ENCODE measurements at places on chromosomes 6 and 20.

DNA sequence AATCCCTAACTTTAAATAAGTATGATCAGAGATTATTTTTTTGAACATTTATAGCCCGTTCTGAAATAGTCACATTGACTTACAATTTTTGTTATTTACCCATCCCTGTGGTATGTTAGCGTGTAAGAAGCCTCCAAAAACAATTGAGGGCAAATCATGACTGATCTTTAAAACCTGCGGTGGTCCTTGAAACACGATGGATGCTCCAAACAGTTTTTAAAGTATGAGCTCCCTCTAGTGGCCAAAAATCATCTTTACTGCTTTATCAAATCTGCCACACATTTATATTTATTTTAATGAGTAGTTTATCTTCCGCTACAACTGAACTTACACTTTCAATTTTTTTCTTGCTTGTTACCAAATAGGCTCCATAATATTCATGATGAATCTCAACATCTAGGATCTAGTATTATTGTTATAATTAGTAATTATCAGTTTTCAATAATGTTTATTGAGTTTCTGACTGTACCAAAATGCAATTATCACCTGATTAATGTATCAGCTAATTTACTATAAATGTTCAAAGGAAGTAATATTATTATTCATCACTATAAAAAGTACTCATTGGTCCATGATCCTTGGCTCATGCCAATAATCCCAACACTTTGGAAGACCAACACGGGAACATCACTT lies 52.2 kb downstream of the MARCKS start:
- DNase-seq, result no peak

GRCh38 chr6:16135066-16135465 lies 6.2 kb downstream of the MYLIP start:
- DNase-seq, result no peak

GRCh38 chr6:21067521-21067920 lies 526.0 kb upstream of the SOX4 start:
- DNase-seq, result no peak

GRCh38 chr6:169847901-169848311 lies 96.5 kb downstream of the ERMARD start:
- DNase-seq, result no peak

DNA sequence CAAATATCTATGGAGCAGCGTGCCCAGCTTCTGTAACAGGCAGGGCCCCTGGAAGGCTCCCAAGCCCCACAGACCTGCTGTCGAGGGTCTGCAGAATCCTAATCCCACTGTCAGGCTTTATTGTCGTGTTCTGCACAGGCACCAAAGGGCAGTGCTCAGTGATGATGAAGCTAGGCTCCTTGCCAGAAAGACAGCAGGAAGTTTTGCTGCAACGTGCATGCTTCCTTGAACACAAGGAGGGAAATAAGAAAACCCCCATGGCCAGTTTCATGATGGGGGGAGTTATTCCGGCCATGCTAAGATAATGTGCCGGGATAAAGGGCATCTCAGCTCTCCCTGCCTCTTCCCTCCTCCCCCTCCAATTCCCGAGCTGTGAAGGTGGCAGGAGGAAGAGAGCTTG lies 109.4 kb upstream of the KCNG1 start:
- DNase-seq, result no peak

DNA sequence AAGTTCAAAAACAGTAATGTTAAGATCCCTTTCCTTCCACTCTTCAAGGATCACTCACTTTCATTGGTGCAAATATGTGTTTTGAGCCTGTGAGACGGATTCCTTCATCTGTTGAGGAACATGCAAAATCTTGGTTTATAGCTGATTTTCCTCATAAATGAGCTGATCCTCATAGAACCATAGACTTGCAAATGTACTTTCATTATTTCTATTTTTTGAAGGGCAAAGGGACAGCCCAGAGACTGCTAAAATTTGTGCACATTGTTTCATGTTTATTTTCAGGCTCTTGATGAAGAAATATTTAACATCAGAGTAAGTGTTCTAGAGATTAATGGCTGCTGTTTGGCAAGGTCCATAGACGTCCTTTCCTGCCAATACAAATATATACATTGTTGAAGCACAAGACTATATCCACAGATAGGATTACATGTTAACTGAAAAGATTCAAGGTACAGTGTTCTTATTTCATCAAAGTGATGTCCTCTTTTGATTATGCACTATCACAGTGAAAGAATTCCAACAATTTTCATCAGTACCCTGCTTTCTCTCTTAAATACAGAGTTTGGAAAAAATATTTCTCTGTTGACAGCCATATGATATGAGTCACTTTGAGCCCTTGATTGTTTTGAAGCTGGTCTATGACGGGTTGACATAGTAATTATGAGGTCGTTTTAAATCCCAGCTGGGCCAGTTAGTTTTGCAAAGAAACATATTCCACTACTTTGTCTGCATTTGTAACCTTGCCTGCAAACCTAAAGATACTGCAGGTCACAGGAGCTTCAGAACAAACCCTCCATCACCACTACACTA lies 95.7 kb downstream of the FILIP1 start:
- no peak for DNase-seq

GRCh38 chr6:45036103-45036502 lies 292.0 kb upstream of the RUNX2 start:
- no peak for DNase-seq

DNA sequence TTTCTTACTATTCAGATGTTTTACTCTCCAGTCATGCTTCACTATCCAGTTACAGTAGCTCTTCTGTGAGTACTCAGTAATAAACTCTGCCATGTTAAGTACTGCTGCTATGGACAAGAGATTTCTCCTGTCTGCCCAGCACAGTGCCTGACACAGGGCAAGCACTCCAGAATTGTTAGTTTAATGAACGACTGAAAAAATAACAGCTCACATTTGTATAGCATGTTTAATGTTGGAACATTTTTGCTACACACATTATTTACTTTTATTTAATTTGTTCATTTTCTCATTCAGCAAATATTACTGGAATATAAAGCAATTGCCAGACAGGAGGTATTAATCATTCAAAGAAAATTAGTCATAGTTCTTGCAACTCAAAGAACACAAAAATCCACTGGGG lies 142.6 kb upstream of the HMGN3 start:
- no peak for DNase-seq

DNA sequence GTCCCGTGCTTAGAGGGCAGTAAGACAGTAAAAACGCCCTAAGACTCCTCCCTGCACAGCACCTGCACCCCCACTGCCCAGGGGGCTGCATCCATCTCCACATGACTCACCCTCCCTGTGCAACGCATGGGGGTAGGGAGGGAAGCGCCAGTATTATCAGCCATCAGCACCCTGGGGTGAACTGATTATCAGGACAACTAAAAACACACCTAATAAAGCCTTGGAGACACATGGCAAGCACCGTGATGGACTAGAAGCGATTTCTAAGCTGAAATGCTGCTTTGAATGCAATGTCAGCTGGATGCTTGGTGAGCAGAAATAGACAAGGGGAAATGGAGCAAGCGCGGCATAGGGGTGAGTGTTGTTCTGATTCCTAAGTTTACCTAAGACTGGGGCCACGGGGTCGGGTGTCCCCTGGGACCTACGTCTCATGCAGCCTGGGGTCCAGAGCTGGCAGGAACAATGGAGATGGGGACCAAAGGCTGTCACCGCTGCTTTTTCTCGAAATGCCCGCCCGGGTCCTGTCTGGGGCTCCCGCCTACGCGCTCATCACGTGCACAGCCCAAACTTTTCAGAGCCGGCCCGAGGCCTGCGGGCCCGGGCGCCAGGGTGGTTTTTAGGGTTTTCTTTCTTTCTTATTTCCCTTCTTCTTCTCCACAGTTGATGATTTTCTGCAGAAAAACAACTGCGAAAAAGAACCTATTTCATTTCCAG lies 702 bp upstream of the TNFAIP3 start:
- no peak for DNase-seq

- DNase-seq, result no peak
Measured at GRCh38 chr20:60787276-60787675, 464.8 kb upstream of the CDH4 start.

GRCh38 chr20:3046677-3047462 lies 1.0 kb downstream of the MRPS26 start:
- DNase-seq, result no peak

- no peak for DNase-seq
Measured at GRCh38 chr6:42211726-42212125, 5.9 kb downstream of the MRPS10 start.

DNA sequence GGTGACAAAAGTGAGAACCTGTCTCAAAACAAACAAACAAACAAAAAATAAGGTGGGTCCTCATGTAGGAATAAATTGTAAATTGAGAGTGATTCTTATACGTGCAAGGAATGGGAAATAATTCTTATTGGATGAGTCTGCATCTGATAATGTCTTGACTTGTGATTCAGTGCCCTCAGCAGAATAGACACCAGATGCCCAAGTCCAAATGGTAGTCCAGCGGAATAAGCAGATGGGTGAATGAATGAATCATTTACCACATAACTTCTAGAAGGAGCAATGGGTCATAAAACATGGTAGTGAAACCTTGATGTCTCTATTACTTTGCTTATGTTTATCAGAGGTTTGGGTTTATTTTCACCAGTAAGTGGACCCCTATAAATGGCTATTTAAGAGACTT lies 747.7 kb downstream of the PHF3 start:
- DNase-seq, result no peak

- DNase-seq, result no peak
Measured at GRCh38 chr6:106163966-106164877, 78.1 kb downstream of the PRDM1 start.

DNA sequence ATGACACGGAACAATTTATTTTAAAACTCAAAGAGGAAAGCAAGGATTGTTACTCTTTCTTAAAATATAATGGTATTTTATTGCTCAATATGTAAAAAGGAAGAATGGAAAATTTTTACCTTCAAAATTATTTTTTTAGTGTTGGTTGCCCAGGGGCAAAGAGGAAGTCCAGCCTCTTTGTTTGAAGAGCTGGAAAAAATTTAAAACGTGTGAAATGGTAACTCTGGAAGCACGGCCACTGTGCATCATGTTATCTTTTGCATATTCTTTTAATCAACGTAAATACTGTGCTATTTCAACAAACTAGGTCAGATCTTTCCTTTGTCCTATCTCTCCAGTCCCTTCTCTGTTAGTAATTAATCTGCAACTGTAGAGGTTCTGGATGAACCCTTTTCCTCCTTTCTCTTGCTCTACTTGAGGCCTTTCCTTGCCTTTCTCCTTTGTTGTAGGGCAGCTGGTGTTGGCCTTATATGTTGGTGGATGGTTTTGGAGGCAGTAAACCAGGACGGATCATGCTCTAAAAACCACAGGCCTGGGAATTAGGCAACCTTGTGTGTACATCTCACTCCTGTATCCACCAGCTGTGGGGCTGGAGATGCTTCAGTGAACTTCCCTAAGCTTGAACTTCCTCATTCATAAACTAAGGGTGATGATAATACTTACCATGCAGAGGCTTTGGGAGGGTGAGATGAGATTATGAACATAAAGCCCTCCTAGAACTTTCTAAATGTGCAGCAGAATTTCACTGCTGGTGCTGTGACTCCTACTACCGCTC lies 143.3 kb downstream of the PRL start:
- DNase-seq, result no peak

DNA sequence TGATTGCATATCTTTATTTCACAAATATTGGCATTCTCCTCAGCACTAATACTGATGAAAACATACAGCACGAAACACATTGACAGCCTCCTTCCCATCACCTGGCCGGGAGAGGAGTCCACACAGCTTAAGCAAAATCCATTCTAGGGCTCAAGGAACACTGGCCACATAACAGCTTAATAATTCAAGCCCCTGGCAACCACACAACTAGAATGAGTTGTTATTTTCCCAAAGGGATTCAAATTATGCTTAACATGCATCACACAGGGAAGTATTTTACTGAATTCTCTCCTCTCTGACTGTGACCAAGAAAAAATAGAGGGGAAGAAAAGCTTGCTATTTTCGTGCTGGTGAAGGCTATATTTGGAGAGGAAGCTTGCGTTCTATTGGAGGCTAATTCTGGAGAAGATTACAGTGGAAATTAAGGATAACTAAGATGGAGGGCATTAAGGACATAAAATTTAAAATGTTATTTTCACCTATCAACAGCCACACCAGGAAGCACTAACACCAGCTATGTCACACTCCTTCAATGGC lies 198.5 kb downstream of the ADGRG6 start:
- no peak for DNase-seq

GRCh38 chr6:3825331-3825831 lies 23.8 kb upstream of the FAM50B start:
- no peak for DNase-seq

DNA sequence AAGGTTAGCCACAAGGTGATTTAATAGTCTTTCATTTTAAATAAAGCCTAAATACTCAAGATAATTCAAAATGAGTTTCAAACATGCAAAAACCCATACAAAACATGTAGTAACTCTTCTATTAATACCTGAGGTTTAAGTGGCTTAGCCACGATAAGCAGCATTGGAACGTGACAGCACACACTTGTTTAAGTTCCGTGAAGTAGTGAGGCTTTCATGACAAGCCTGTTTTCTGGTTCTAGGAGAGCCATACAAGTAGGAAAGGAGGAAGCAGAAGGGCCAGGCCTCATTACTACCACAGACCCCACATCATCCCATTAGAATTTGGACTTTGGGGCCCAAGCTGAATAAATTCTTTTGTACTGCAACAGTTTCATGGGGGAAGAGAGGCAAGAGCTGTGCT lies 54.3 kb upstream of the PRND start:
- DNase-seq, result no peak

DNA sequence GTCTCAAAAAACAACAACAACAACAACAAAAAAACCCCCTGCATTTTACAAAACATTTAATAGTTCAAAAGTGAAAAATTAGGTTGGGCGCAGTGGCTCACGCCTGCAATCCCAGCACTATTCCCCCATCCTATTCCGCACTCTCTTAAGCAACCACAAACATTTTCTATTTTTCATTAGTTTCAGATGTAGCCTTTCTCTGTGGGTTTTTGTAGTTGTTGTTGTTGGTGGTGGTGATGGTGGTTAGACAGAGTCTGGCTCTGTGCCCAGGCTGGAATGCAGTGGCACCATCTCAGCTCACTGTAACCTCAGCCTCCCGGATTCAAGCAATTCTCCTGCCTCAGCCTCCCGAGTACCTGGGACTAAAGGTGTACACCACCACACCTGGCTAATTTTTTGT lies 6.4 kb upstream of the GMNN start:
- no peak for DNase-seq

GRCh38 chr6:142592876-142593275 lies 291.1 kb downstream of the ADGRG6 start:
- DNase-seq, result no peak

- DNase-seq, result no peak
Measured at GRCh38 chr20:60060006-60060557, 101.9 kb downstream of the CDH26 start.

GRCh38 chr20:11965602-11966001 lies 47.9 kb downstream of the BTBD3 start:
- DNase-seq, result no peak

GRCh38 chr6:105507811-105508210 lies 104.9 kb upstream of the PREP start:
- no peak for DNase-seq

- DNase-seq, result no peak
Measured at GRCh38 chr6:15287670-15288375, 42.0 kb downstream of the JARID2 start.

- DNase-seq, result no peak
Measured at GRCh38 chr6:11908436-11909105, 103.5 kb upstream of the HIVEP1 start.

- DNase-seq, result no peak
Measured at GRCh38 chr6:1841136-1841535, 231.4 kb downstream of the FOXC1 start.
